Endothelial cell of umbilical vein (primary cell): ENCODE measurements at places on chromosomes 6 and 20. TPM values are rescaled to one million over a fixed set of nuclear protein-coding genes. Genes with fewer than 3 reads are reported as not detected.

The ZC2HC1B gene
- total RNA-seq: not detected in 2 replicates

DNA sequence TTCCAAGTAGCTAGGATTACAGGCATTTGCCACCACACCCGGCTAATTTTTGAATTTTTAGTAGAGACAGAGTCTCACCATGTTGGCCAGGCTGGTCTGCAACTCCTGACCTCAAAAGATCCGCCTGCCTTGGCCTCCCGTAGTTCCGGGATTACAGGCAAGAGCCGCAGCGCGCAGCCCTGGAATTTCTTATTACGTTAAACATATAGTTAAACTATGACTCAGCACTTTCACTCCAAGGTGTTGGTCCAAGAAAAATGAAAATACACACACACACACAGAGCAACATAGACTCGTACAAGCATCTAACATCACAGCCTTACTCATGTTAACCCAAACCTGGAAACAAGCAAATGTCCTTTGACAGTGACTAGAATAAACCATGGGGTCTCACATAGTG, 663.9 kb downstream of the PRKN start:
- DNase-seq: no peak

GRCh38 chr6:157514659-157515496, 133.9 kb downstream of the ZDHHC14 start:
- peak; percentile 99 for DNase-seq

The SLC22A1 gene
- total RNA-seq: not detected in 2 replicates

DNA sequence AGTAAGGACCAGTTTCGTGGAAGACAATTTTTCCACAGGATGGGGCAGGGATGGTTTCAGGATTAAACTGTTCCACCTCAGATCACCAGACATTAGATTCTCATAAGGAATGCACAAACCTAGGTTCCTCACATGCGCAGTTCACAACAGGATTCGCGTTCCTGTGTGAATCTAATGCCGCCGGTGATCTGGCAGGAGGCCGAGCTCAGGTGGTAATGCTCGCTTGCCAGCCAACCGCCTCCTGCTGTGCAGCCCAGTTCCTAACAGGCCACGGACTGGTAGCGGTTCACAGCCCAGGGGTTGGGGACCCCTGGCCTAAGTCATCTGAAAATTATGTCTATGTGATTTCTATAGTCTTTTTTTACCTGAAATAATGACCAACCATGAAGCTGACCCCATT, 217.5 kb downstream of the TMEM200A start:
- DNase-seq: no peak

The SLC17A3 gene
- total RNA-seq: not detected in 2 replicates

The DEFB124 gene
- not detected in 2 replicates for total RNA-seq

- DNase-seq: no peak
These were observed 155.1 kb downstream of the DTNBP1 start for GRCh38 chr6:15507746-15508145.

GRCh38 chr6:39330476-39330875, 8.0 kb upstream of the KCNK16 start:
- no peak for DNase-seq

- DNase-seq: peak; percentile 58
These were observed 57.8 kb upstream of the TPD52L1 start for GRCh38 chr6:125095580-125096301.

GRCh38 chr6:16345449-16346330, 107.3 kb downstream of the GMPR start:
- peak; percentile 89 for DNase-seq

The CD93 gene
- 346 and 413 TPM in 2 replicates for total RNA-seq

- DNase-seq: peak; percentile 40
These were observed 255.4 kb upstream of the IRAK1BP1 start for GRCh38 chr6:78611886-78612480.

The ANKRD66 gene
- not detected in 2 replicates for total RNA-seq

GRCh38 chr20:19964289-19965265, 52.6 kb upstream of the NAA20 start:
- DNase-seq: peak; percentile 54

The HS3ST5 gene
- total RNA-seq: not detected in 2 replicates

The ZSCAN9 gene
- 18.0 and 18.6 TPM in 2 replicates for total RNA-seq

- no peak for DNase-seq
These were observed 421.3 kb upstream of the BTBD3 start for GRCh38 chr20:11496380-11496779.

DNA sequence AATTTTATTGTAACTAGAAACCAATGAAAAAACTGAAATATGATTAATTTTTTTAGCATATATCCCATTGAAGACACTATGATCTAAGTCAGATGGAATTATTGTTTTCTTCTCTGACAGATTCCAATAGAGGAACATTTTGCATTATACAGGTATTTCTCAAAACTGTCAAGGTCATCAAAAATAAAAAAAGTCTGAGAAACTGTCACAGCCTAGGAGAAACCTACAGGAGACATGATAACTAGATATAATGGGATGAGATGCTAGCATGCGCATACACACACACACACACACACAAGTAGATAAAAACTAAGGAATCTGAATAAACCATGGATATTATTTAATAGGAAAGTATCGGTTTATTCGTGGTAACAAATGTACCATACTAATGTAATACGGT, 161.9 kb upstream of the HCRTR2 start:
- DNase-seq: no peak

- no peak for DNase-seq
These were observed 19.5 kb upstream of the SLC22A16 start for GRCh38 chr6:110495949-110496348.

DNA sequence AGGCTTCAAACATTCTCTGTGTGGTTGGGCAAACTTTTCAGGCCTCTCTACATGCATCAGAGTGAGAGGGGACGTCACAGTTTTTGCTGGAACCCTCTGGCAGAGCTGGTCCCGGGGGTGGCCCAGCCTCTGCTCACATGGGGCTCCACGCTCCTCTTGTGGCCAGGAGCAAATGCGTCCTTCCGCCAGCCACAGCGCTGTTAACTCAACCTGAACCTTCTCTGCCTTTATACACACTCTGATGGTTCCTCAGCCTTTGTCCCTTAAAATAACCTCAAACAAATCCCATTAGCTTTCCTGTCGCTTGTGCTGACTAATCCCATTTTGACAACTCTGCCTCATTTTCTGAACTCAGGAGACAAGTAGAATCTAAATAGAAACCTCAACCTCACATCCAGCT, 39.4 kb upstream of the TGM6 start:
- DNase-seq: no peak
